ENCODE measurements at places on chromosomes 3 and 15.

DNA sequence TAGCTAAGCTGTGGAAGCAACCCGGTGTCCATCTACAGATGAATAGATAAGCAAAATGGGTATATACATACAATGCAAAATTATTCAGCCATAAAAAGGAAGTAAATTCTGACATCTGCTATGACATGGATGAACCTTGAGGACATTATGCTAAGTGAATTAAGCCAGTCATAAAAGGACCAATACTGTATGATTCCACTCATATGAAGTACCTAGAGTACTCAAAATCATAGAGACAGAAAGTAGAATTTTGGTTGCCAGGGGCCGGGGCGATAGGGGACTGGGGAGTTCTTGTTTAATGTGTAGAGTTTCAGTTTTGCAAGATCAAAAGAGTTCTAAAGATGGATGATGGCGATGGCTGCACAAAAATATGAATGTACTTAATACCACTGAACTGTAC, 10.3 kb downstream of the EID1 start:
- DNase-seq: no peak

DNA sequence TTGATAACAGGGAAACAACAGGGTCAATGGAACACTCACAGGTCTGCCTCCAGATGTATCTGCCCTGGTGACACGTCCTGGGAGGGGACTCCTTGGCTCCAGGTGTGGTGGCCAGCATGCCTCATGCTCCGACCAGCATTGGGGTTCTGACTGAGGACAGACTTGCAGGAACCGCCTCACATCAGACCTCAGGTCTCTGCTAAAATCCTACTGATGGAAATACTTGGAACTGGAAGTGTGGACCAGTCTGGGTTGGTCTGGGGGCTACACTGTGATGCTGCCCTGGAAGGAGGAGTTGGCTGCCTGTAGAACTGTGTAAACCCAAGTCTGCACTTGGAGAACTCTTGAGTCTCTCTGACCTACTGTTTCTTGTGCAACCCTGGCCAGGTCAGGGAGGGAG, 17.1 kb upstream of the KY start:
- DNase-seq: no peak

- DNase-seq: no peak
These were observed 11.7 kb downstream of the TPM1 start for GRCh38 chr15:63054281-63054683.

DNA sequence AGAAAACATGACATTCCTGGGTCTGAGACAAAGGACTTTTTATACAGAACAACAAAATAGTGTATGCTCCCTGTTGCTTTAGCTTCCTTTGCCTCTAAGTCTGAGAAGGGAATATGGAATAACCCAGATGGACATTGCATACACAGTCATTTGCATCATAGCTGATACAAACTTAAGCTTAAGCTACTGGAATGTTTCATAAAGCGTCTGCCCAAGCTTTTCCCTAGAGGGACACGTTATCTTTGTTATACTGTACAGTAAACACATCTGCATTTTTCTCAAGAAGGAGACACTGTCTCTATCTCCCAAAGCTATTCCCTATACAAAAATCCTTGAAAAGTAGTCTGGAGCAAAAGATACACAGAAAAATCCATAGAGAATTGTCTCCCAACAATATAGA, 775.0 kb downstream of the DIPK2A start:
- DNase-seq: peak; percentile 61

DNA sequence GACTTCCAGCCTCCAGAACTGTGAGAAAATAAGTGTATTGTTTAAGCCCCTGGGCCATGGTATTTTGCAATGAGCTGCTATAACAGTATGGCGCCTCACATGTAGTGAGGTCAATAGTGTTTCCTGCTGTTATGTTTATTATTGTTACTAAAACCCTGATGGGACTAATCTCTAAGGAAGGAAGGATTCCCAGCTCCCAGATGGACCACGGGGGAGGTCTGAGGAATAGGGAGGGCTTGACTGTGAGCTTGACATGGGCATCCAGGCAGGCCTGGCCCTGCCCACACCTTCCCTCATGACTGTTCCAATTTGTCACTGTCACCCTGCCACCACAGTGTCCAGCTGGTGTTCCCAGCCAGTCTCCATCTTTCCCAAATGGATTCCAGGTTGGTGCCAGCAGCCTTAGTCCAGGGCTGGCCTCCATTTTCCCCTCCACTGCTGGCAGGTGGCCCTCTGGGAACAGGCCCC, 14.5 kb upstream of the SLC41A3 start:
- DNase-seq: no peak

DNA sequence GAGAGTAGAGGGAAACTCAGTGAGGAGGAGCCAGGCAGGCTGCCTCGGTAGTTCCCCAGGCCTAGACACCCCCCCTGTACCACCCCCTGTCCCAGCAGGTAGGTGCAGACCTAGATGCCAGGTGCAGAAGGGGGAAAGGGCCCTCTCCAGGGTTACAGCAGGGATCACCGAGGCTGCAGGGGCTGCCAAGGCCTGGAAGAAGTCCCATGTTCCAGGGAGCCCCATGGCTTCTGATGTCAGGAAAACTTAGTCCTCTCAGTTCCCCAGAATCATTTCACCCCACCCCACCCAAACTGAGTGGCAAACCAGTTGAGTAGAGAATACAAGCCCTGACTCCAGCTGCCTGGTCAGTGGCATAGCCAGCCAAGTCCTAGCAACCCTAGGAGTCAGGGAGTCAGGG, 7.4 kb upstream of the SEMA3B start:
- DNase-seq: no peak

- no peak for DNase-seq
These were observed 37.8 kb downstream of the PPM1L start for GRCh38 chr3:160793722-160794252.

DNA sequence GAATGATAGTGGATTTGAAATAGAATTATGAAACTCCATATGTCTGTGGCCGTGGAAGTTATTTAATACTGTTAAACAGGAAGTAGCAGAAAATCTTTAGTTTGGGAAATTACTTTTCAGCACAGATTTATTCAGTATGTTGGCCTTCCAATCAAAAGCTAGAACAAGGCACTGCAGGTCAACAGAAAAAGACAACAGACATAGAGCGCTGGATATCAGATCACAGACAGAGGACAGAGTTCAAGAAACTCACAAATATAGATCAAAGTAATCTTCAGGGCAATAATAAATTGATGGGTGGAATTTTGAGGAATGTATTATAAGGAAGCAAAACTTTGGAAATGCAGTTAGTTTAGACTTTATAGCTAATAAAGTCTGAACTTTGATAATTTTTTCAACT, 159.5 kb upstream of the TMCO5A start:
- no peak for DNase-seq

DNA sequence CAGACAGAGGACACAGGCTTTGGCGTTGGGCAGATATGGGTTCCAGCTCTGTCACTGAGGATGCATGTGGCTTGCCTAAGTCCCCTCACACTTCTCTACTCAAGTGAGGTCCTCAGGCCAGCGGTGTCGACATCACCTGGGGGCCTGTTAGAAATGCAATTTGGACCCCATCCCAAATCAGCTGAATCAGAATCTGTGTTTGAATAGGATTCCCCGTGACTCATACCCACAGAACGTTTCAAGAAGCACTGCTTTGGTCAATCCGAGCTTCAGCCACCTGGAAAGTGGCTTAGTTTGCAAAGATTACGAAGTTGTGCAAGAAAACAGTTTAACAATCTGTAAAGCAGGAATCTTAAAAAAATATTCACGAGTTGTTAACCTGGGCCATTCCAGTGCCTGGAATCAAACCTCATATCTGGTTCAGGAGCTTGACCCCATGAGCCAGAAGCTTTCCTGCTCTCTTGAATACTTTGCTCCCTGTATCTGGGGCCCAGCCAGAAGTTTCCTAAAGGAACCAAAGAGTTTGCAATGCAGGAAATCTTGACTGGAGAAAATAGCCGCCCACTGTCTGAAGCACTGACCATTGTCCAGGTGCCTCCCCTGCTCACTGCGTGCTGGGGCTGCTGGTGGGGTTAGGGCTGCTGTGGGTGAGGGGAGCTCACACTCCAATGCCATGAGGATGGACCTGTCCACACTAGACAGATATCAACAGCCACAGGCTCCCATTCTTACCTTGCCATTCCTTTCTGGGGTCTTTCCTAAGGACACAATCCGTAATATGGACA, 208.5 kb upstream of the LINGO1 start:
- DNase-seq: peak; percentile 24

DNA sequence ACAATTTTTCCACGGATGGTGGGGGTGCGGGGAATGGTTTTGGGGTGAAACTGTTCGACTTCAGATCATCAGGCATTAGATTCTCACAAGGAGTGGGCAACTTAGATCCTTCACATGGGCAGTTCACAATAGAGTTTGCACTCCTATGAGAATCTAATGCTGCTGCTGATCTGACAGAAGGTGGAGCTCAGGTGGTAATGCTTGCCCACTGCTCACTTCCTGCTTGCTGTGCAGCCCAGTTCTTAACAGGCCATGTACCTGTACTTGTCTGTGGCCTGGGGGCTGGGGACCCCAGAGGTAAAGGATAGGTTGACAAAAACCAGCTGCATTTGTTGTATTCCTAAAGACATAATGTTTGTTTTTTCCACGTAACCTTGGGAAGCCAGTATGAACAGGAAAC, 16.0 kb downstream of the DZIP3 start:
- no peak for DNase-seq

DNA sequence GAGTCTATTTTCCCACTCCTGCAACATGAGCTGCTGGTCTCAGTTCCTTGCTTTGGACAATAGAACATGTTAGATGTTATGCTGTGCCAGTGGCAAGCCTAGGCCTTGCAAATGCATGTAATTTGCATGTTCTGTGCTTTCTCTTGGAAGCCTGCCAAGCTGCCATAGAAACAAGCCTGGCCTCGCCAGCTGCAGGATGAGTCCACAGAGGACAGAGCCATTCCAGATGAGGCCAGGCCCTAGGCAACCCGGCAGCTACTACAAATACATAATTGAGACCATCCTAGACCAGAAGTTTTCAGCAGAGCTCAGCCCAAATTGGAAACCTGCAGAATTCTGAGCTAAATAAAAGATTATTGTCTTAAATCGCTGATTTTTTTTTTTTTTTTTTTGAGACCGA, 39.6 kb downstream of the TRIM69 start:
- DNase-seq: no peak

- no peak for DNase-seq
These were observed 22.1 kb downstream of the PPCDC start for GRCh38 chr15:75045332-75046015.

DNA sequence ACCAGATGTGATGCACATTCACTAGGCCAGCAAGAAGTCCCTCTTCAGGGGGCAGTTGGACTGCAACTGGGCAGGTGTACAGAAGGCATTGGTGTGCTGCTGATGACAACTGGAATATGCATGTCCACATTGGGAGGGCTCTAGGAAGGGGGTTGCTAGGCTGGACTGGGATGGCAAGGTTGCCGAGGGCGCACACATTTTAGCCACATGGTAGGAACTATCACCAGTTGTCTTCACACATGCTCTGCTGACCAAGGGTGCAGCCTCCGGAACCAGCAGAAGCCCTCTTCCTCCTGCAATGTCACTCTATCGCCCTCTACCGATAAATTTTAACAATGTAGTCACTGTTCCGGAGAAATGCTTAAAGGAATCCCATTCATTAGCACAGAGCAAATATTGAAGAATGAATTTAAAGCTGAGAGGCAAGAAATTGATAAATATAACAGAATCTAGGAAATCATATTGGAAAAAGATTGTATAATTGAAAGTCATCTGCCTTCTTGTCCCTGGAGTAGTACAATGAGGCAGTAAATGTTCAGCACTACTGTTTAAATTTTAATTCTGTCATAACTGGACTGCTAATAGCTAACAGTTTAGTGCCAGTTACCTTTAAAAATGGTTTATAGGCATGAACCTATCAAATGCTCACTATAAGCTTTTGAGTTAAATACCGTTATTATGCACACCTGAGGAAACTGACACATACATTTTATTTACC, 22.6 kb upstream of the LYSMD4 start:
- peak; percentile 37 for DNase-seq

GRCh38 chr15:70240082-70240481, 142.4 kb upstream of the TLE3 start:
- DNase-seq: no peak

DNA sequence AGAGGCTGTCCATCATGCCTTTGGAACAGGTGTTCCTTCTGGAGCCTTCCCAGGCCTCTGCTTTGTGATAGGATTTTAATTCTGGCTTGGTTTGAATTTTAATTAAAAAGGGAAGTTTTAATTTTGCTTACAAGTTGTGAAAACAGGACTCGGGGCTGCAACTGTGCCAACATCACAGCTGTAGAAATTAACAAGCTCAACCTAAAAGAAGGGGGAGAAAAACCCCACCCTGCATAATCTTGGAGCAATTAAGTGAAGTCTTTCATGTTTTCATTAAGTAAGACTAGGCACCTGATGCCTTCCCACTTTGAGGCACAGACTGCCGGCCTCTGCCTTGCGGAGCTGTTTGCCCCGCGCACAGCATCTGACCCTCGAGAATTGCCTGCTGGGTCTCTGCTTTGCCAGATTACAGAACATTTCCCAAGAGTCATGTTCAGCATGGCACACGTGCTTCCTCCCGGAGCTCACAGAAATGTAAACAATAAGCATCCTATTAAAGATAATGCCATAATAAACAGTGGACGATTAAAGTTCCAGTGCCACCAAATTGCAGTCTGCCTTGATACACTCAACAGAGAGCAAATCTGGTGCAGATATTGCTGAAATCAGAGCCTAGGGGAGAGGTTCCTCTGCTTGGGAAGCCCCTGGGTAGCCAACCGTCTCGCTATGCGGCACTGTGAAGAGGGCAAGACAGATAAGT, 364.2 kb downstream of the LRTM1 start:
- no peak for DNase-seq

DNA sequence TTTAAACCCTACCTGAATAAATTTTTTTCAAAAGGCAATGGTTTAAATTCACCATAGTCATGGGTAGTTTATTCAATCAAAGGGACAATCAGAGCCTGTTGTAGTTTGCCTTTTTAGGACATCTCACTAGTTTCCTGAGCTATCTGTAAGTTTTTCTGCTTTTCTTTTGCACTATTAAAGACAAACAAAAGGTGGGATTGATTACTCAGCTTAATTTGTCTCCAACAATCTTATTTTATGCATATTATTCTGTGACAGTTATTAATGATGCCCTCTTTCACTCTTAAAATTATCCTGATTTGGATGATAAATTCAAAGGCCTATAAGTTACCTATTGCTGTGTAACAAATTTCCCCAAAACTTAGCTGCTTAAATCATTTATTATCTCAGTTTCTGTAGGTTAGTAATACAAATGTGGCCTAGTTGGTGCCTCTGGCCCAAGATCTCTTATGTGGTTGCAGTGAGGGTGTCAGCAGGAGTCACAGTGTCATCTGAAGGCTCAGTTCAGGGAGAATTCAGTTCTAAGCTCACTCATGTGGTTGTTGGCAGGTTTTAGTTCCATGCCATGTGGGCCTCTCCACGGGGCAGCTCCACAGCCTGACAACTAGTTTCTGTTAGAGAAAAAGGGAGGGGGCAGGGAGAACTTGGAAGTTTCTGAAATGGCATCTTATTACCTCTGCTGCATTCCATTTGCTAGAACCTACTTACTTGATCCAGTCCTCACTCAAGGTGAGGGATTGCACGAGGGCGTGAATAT, 16.0 kb downstream of the ARMC8 start:
- DNase-seq: no peak

DNA sequence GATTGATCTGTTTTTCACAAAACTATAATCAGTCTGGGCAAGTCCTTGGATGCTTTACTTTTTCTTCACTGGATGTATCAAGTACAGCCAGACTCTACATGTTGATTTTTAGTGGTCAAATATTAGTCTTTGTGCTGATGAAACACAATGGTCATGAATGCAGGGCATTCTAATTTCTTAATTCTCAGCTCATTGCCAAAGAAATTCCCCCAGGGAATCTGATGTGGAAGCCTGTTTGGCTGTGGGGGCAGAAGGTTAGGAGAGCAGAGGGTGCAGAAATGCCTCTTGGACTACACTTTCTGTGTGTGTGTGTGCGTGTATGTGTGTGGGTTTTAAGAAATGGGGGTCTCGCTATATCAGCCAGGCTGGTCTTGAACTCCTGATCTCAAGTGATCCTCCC, 48.7 kb upstream of the HACD2 start:
- no peak for DNase-seq

Measured in brain microvascular endothelial cell (primary cell).